Large intestine (tissue), 12 donors: ENCODE measurements at places on chromosomes 1 and 21.

GRCh38 chr21:45763506-45763905 lies 120.0 kb downstream of the PCBP3 start:
- no peak for DNase-seq

- peak; percentile 40 for DNase-seq
Measured at GRCh38 chr1:15116966-15117365, 36.6 kb upstream of the TMEM51 start.

DNA sequence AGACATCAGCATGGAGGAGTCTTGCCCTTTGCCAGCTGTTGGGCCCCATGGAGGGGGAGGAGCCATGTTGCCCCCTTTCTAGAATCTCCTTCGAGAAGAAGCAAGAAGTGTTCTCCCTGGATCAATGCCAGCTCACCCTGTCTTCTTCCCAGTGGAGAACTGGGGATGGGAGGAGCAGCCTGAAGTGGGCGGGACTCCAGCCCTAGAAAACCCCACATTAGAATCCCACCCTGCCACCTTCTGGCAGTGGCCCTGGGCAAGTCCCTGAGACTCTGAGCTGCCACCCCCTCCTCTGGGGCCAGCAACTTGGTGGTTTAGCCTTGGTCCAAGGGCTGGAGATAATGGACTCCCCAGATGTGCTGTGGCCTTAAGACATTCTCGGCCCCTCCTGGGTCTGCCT lies 51.7 kb downstream of the PAX7 start:
- DNase-seq: no peak

DNA sequence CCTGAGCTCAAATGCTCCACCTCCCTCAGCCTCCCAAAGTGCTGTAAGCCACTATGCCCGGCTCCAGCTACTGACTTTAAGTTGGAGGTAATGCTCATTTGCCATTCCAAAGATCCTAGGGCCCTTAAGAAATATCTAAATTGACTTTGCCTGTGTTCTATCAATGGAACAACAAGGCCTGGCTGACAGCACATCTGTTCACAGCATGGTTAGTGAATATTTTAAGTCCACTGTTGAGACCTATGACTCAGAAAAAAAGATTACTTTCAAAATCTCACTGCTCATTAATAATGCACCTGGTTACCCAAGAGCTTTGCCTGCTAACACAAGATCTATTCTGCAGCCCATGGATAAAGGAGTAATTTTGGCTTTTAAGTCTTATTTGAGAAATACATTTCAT lies 3.5 kb upstream of the SSX2IP start:
- no peak for DNase-seq

DNA sequence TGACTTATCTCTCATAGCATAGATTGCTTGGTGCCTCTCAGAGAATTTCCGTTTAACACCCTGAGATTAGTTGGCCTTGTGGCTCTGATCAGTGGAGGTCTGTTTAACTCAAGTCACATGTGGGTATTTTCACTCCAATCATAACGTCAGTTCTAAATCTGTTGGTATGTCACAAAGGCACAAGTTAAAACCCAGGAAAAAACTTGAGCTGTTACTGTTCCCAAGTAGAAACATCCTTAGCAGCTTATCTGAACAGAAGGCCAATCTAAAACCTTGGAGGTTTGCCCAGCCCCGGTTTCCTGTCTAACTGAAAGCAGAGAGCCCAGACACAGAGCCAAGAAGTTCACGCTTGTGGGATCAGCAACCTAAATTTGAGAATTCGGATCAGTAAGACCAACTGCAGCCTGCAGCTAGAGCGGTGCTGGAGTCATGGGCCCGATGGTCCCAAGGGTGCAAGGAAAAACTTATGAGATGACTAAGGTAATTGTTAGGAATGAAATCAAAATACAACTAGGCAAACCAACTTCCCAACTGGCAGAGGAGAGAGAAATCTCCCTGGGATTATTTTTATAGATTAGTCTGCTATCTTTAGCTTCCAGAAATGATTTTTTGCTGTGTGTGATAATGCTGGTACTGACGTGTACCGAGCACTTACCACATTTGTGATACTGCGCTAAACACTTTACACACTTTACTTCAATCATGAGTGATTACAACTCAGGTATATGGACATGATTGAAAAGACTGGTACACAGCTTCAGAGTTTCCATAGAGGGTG lies 90.2 kb upstream of the C1orf21 start:
- DNase-seq: peak; percentile 51

DNA sequence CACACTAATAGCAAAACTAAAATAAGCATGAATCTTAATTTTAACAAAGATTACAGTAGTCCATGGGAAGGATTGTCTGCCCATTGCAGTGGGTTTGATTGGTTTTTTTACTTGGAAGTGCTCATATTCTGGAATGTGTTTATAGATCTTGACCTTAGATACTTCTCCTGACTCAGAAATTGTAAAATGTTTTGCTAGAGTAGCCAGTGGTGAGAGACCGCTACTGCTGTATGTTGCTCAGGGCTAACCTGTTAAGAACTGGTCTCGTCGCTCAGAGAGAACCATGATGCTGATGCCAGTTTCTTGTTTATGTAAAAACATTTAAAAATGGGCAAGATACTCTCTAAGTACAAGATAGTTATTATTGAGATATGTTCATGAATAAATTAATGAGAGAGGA lies 99.9 kb downstream of the ROR1 start:
- no peak for DNase-seq

GRCh38 chr1:236526079-236526478 lies 2.3 kb downstream of the LGALS8 start:
- DNase-seq: no peak
